ENCODE measurements at places on chromosomes 6 and 20. TPM values are rescaled to one million over a fixed set of nuclear protein-coding genes. Genes with fewer than 3 reads are reported as not detected.

The BPI gene
- not detected for total RNA-seq

The REM1 gene
- not detected for total RNA-seq

The HSPA12B gene
- total RNA-seq: 25.5 TPM

The HAO1 gene
- total RNA-seq: not detected

The EYA4 gene
- 0.12 TPM for total RNA-seq

The SERPINB1 gene
- total RNA-seq: 34.7 TPM
